ENCODE measurements at places on chromosomes 2 and 18. TPM values are rescaled to one million over a fixed set of nuclear protein-coding genes. Genes with fewer than 3 reads are reported as not detected.

Gene TRIM43
- not detected for total RNA-seq

Gene REG3G
- not detected for total RNA-seq

Gene ZC3H8
- 4.3 TPM for total RNA-seq

GRCh38 chr2:226788064-226788463, 11.6 kb downstream of the IRS1 start:
- no peak for DNase-seq
